ENCODE measurements at places on chromosomes 11 and 22. TPM values are rescaled to one million over a fixed set of nuclear protein-coding genes. Genes with fewer than 3 reads are reported as not detected.

GRCh38 chr22:20805972-20806471, 32.1 kb downstream of the SERPIND1 start:
- no peak for DNase-seq

- DNase-seq = peak; percentile 48
Measured at GRCh38 chr11:43376594-43376993, 17.9 kb downstream of the TTC17 start.

DNA sequence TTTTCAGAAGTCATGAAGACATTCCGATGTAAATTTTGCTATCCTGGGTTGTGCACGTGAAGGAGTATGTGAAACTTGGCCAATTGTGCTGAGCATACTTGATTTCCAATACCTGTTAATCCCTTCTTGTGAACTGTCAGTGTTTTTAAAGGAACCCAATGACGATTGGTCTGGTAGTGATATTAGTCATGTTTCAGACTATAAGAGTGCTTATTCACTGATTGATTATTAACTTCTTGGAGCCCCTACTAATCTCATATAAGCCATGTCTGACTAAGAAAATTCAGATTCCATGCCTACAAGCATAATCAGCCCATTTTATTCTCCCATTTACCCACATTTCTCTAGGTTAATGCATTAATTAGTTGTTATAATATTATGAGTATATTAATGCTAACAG, 330.8 kb upstream of the MTNR1B start:
- no peak for DNase-seq

KRTAP5-7 gene
- not detected for polyA plus RNA-seq

DNA sequence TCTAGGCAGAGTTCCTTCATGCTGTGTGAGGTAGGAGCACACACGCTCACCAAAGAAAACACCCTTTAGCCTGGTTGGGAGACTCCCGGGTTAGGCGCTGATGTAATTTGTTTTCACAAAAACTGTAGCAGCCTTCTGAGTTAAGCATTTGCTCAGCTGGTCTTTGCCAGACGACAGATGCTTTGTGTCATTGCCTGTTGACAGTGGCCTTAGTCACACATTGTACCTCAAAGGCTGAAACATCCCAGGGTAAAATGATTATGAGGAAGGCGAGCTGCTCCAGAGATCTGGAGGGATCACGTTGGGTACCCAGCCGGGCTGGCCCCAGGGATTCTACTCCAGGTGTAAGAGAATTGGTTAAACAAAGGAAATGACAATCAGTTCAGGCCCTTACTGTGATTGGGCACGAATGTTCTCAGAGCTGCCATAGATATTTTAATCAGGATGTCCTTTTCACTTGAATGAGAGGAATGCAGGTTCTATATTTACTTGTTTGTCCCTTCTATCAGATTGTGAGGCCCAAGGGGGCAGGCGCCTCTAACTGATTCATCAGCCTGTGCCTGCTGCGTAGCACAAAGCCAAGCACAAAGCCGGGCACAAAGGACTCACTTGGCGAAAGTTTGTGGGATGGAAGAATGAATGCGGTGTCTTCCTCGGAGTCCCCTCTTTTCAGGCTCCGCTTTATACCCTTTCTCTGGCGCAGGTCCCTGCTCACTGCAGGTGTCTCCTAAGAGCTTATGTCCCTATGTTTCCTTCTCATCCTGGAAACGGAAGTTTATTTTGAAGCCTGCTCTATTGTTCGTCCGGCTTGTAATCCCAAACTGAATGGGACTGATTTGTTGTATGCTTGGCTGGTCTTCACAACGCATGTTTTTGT, 47.1 kb downstream of the ADM start:
- DNase-seq = no peak

- no peak for DNase-seq
Measured at GRCh38 chr11:21567645-21568290, 625.1 kb upstream of the ANO5 start.

KDM2A gene
- 58.3 TPM for polyA plus RNA-seq

GRCh38 chr11:60993615-60994014, 22.1 kb downstream of the CD6 start:
- DNase-seq = no peak

- DNase-seq = no peak
Measured at GRCh38 chr11:114049050-114049449, 10.5 kb upstream of the ZBTB16 start.

- no peak for DNase-seq
Measured at GRCh38 chr11:1757861-1758610, 5.7 kb downstream of the CTSD start.

DNA sequence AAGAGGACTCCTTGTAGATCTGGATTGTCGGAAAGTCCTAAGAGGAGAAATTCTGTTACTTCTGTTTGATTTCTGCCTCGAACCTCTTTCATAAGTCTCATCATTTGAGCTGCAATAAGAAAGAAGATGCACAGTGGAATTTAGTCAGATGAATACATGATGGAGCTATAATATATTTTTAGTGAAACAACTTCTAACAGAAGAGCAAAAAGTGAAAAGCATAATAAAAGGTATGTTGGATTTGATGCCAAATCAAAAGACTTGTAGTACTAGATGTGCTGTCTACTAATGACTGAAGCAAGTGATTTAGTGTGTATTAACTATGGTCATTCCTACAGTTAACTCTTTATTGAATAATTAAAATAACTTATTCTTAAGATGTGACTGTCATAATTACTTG, at the start of gene OR5AP2:
Gene OR5AP2 (minus strand): TSS at position 101 of the 400 bp plus-strand sequence. CDS start 0 bp downstream, at position 101.
- no peak for DNase-seq

- DNase-seq = peak; percentile 82
Measured at GRCh38 chr11:33829430-33830141, 55.3 kb upstream of the FBXO3 start.

GRCh38 chr22:46081831-46082210, 68.5 kb upstream of the PPARA start:
- DNase-seq = no peak

- DNase-seq = no peak
Measured at GRCh38 chr11:47389577-47390421, 11.5 kb upstream of the SPI1 start.
